ENCODE measurements at places on chromosomes 4 and X.

- DNase-seq: no peak
Observed at GRCh38 chr4:47598320-47598719, 113.2 kb downstream of the ATP10D start.

DNA sequence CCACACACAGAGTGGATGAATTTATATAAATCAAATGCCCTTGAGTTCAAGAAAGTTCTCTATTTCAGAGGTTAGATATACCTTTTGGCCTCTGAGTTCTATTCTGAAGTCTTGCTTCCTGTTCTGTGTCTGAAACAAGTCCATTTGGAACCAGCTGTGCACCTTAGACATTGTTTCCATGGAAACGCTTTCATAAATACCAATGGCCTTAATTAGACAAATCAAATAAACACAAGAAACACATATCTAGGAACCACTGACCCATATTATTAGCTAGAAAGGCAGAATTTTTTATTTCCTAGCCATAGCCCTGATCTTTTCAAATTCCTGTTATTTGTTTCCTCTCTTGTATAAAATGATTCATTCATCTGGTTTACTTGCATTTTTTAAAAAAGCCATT lies 8.4 kb upstream of the C4orf54 start:
- no peak for DNase-seq

GRCh38 chr4:175419236-175419718 lies 392.8 kb downstream of the GPM6A start:
- no peak for DNase-seq

GRCh38 chr4:153639833-153640802 lies 44.0 kb upstream of the TLR2 start:
- no peak for DNase-seq

DNA sequence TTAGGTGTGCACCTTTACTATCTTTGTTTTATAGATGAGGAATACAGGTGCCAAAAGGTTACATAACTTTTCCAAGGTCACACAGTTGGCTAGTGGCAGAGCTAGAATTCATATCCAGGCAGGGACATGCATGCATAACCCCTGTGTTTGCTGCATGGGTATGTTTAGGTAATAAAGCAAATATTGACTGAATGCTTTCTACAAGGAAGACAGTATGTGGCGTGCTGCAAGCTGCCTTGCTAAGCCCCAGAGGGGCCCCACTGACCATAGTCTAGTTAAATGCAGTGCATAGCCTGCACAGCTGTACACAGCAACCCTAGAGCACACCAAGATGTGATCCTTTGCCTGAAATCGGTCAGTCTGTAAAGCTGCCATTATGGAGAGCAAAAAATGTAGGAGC lies 320.5 kb upstream of the IGFBP7 start:
- DNase-seq: no peak

DNA sequence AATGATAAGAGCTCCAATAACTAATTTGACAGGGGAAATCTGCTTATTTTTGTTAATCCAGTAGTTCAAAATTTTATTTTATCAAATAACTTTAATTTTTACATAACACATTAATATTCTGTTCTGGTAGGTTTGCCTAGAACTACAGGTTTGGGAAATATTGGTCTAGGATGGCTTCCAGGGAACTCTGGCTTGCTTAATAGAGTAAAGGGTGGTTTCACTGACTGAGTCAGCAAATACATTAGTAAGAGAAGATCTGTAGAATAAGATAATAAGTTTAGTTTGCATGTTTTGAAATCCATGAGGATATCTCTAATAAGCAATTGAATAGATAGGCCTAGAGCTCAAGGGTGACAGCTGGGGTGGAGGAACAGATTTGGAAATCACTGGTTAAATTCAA lies 500.7 kb downstream of the ZNF674 start:
- DNase-seq: no peak

- no peak for DNase-seq
Observed at GRCh38 chr4:174537634-174538033, 15.3 kb upstream of the HPGD start.

DNA sequence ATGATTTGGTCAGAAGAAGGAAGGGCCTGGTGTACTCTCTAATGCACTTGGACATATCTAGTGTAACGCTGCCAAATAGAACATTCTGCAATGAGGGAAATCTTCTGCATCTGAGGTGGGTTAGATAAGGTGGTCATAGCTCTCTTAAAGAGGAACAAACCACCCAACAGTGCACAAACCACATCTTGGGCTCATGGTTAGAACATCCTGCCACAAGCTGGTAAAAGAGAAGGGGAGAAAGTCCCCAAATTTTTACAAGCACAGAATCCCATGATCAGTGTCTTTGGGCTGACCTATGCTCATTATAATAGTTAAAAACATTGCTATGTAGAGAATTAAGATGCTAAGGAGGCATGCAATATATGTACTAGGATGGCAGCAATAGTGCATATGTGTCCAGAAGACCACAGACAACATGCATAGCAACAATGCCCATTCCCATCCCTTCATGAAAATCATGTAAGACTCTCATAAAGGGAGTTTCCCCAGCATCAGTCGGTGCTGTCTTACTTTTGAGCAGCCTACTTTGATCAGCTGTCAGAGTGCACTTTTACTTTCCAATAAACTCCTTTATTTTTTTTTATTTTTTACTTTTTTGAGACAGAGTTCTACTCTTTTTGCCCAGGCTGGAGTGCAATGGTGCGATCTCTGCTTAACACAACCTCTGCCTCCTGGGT lies 99.7 kb upstream of the SLC7A11 start:
- DNase-seq: no peak

GRCh38 chr4:79626611-79627010 lies 218.6 kb upstream of the GK2 start:
- DNase-seq: no peak

- peak; percentile 27 for DNase-seq
Observed at GRCh38 chrX:65596270-65597034, 61.9 kb upstream of the LAS1L start.

DNA sequence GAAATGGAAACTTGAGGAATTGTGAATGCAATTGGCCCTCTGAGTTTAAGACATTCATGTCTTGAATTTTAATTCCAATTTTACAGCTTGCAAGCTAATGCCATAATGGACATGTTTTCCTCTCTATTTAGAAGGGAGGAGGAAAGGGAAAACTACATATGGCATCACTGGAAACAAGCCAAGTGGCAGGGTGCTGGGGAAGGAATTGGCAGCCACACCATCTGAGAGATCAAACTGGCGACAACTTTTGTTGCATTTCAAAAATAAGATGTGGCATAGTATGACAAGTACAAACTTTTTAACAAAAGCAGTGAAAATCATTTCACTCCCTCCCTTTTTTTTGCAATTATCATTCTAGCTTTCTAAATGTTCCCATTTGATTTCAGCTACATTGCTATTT lies 615.6 kb downstream of the CENPC start:
- no peak for DNase-seq

DNA sequence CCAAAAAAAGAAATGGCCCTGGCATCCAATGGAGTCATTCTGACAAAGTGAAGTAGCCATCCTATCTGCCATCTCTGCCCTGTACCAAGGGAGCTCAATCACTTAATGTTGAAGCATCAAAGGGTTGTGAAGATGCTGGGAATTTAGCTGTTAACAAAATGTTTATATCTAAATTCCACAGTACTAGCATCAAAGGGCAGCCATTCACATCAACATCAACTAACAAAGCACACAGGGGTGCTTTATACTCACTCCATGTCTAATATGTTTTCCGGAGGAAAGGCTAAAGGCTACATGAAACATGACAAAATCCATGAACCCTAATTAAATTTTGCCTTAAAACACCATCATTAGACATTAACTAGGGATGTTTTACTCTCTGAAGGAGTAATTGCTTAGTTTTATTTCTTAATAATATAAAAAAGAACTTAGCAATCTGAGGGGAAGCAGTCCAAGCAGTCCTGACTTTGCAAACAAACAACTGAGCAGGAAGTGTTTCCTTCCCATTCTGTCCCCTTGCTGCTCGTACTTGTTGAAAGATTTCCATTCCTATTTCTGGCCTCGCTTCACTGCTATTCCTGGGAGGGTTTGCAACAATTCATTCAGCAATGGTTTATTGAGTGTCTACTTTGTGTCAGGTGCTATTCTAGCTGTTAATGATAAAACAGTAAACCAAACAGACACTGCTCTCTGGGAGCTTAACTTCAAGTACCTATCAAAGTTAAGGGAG lies 208.6 kb upstream of the SLC7A11 start:
- no peak for DNase-seq

DNA sequence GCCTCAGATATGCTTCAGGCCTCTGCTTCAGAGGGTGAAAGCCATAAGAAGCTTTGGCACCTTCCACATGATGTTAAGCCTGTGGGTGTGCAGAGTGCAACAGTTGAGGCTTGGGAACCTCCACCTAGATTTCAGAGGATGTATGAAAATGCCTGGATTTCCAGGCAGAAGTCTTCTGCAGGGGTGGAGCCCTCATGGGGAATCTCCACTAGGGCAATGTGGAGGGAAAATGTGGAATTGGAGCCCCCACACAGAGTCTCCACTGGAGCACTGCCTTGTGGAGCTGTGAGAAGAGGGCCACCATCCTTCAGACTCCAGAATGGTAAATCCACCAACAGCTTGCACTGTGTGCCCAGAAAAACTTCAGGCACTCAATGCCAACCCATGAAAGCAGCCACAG lies 35.2 kb downstream of the TLR10 start:
- no peak for DNase-seq

Measured in T-helper 1 cell (primary cell).